ENCODE measurements at places on chromosomes 4 and X. TPM values are rescaled to one million over a fixed set of nuclear protein-coding genes. Genes with fewer than 3 reads are reported as not detected.

GRCh38 chr4:5034206-5034605, 14.9 kb upstream of the CYTL1 start:
- no peak overlapping the region for H3K27ac ChIP-seq
- H3K27me3 ChIP-seq: peaks cover 4% of the 10 kb centered on the region
- H3K4me1 ChIP-seq: no peaks in the 10 kb centered on the region
- DNase-seq: no peak
- no peak overlapping the region for H3K4me3 ChIP-seq

DNA sequence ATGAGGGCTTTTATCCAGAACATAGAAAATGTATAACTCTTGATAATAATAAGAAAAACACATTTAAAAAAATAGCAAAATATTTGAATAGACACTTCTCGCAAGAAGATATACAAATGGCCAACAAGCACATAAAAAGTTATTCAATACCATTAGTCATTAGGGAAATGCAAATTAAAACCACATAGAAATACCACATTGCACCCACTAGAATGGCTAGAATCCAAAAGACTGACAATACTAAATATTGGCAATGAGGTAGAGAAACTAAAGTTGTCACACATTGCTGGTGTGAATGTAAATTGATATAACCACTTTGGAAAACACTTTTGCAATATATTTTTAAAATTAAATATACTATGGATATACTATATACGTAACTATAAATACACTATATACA, 754.3 kb upstream of the MAGEB2 start:
- DNase-seq: no peak
- H3K27ac ChIP-seq: no peak overlapping the region
- no peaks in the 10 kb centered on the region for H3K27me3 ChIP-seq
- no peak overlapping the region for H3K4me3 ChIP-seq

DNA sequence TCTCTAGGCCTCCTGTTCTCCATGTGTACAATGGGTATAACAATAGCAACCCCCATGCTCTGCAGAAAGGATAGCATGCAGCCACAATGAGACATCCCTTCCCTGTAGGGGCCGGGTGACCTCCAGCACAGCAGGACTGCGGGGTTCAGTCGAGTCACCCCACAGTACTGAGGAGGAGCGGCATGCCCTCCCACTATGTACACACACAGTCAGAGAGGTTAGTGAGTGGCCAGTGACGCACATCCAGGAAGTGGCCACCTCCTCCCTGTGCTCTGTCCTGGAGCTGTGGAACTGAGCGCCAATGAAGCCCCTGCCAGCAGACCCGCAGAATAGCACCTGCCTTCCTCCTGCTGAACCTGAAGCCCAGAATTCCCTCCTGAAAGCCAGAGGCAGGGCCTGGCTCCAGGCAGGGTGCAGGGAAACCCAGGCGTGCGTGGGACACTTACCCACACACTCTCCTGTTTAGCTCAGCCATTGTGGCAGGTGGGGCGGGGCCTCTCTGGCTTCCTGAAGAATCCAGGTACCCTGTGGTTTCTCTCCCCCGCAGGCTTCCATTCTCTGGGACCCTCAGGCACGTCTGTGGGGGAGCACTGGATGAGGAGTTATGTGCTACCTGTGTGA, 50.0 kb downstream of the WFS1 start:
- no peak overlapping the region for H3K4me3 ChIP-seq
- no peaks in the 10 kb centered on the region for H3K36me3 ChIP-seq
- H3K27ac ChIP-seq: no peak overlapping the region
- peaks cover 2% of the 10 kb centered on the region for H3K27me3 ChIP-seq
- no peak for DNase-seq

- DNase-seq: no peak
- no peaks in the 10 kb centered on the region for H3K4me1 ChIP-seq
- no peaks in the 10 kb centered on the region for H3K36me3 ChIP-seq
Observed at GRCh38 chr4:159555873-159556272, 453.0 kb downstream of the RAPGEF2 start.

DNA sequence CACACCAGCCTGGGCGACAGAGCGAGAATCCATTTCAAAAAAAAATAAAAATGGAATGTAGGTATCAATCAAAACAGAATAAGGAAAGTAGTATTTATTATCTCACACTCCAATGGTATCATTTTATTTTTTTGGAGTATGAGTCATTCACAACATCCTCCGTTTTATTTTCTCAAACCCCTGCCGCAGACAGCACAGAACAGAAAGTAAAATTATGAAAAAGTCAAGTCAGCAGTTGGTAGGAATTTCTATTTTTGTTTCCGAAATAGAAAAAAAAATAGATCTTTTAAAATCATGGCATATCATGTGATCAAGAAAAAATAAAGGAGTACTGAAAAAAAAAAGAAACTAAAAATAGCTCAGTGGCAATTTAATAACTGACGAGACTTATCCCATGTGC, 490.7 kb upstream of the TENM3 start:
- no peaks in the 10 kb centered on the region for H3K4me1 ChIP-seq
- no peak for DNase-seq
- H3K36me3 ChIP-seq: no peaks in the 10 kb centered on the region
- H3K4me3 ChIP-seq: no peak overlapping the region

DNA sequence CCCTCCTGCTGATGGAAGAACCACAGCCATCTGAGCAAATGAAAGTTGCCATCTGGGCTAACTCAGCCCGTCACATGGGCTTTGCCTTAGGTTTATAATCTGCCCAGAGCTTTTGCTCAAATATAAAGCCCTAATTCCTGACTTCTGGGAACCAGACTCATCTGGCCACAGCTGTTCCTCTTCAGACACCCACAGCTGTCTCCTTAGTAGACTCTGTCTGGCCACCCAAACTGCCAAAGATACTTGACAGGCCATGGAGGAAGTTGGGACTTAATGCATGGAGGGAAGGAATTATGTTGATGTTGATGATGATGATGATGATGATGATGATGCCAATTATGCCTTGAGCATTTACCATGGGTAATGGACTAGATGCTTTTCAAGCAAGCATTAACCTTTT, 8.0 kb downstream of the LGI2 start:
- no peak for DNase-seq
- no peaks in the 10 kb centered on the region for H3K4me1 ChIP-seq
- peaks cover 10% of the 10 kb centered on the region for H3K27me3 ChIP-seq
- no peak overlapping the region for H3K4me3 ChIP-seq
- H3K27ac ChIP-seq: no peak overlapping the region

- H3K27ac ChIP-seq: no peak overlapping the region
- H3K27me3 ChIP-seq: no peaks in the 10 kb centered on the region
- H3K4me3 ChIP-seq: no peak overlapping the region
- H3K4me1 ChIP-seq: peaks cover 4% of the 10 kb centered on the region
- H3K36me3 ChIP-seq: no peaks in the 10 kb centered on the region
Observed at GRCh38 chrX:20269848-20270561, 3.3 kb upstream of the RPS6KA3 start.

GRCh38 chr4:17636696-17637622, 22.5 kb downstream of the MED28 start:
- DNase-seq: peak; percentile 68
- peaks cover 31% of the 10 kb centered on the region for H3K36me3 ChIP-seq
- H3K4me3 ChIP-seq: no peak overlapping the region
- no peaks in the 10 kb centered on the region for H3K4me1 ChIP-seq
- H3K27ac ChIP-seq: no peak overlapping the region

- peaks cover 19% of the 10 kb centered on the region for H3K36me3 ChIP-seq
- H3K27ac ChIP-seq: no peak overlapping the region
- H3K27me3 ChIP-seq: no peaks in the 10 kb centered on the region
- no peak overlapping the region for H3K4me3 ChIP-seq
- DNase-seq: no peak
- no peaks in the 10 kb centered on the region for H3K4me1 ChIP-seq
Observed at GRCh38 chr4:118751629-118752323, 66.6 kb downstream of the METTL14 start.

- H3K4me3 ChIP-seq: no peak overlapping the region
- no peak overlapping the region for H3K27ac ChIP-seq
- no peaks in the 10 kb centered on the region for H3K27me3 ChIP-seq
- no peak for DNase-seq
Observed at GRCh38 chr4:101398807-101399206, 51.5 kb upstream of the PPP3CA start.

The IL2RG gene
- total RNA-seq: 504 TPM

The ASIC5 gene
- not detected for total RNA-seq

The MAP3K15 gene
- total RNA-seq: not detected

The VCX3B gene
- total RNA-seq: not detected

Measured in CD4-positive, CD25-positive, alpha-beta regulatory T cell (primary cell).